ENCODE measurements at places on chromosomes 11 and 22.

DNA sequence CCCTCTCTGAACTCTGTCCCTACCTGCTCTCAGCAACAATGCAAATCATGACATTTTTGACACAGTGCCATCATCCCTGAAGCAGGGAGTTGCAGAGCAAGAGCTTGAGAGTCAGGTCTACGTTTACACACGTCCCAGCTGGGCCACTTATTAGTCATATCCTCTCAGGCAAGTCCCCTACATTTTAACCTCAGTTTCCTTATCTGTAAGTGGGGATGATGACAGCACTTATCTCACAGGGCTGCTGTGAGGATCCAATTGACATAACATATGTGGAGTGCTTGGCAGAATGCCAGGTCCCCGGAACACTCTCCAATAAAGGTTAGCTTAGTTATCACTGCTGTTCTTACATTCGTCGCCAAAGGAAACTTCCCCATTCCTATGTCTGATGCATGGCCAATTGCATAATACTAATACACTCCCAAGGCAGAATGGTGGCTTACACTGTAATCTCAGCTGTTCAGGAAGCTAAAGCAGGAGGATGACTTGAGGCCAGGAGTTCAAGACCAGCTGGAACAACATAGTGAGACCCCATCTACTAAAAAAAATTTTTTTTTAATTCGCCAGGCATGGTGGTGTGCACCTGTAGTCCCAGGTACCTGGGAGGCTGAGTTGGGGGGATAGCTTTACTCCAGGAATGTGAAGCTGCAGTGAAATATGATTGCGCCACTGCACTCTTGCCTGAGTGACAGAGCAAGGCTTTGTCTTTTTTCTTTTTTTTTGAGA is 16.6 kb downstream of the ASCC2 start:
- peak; percentile 18 for DNase-seq

- no peak for DNase-seq
These were observed 2.2 kb upstream of the RPS6KA4 start for GRCh38 chr11:64356498-64357411.

GRCh38 chr22:19755722-19756287 is 4.8 kb upstream of the TBX1 start:
- DNase-seq: no peak

DNA sequence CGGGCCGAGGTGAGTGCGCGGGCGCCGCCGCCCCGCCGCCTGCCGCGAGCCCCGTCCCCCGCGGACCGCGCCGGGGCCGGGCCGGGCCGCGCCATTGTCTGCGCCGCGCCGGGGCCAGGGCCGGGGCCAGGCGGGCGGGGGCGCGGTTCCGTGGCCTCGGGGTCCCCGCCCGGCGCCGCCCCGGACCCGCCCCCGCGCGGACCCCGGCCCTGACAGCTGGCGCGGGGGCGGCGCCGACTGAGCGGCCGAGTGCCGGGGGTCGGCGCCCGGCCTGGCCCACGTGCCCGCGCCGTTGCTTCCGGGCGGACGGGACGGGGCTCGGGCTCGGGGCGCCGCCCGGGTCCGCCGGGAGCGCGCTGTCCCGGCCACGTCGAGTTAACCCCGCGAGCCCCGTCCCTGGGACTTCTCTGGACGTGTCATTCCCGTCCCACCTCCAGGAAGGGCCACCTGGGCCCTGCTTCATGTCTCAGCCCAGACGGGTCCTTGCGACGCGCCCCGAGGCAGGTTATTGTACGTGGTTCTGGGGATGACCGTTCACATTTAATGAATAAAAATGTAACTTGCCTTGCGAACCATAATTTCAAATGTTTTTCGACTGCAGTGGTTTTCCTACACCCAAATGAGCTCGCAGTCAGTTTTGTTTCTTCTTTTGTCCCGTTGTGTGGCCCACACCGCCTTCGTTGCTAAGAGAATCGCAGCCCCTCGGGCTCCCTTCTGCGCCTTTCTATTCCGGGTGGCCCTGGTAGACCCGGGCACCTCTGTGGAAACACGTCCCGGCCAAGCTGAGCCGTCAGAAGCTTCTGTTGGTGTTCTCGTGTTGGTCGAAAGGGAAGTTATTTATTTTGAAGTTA is 562 bp downstream of the ZBED4 start:
- DNase-seq: no peak

GRCh38 chr11:22244986-22245592 is 52.2 kb downstream of the ANO5 start:
- DNase-seq: no peak

GRCh38 chr22:17707526-17707925 is 66.7 kb downstream of the BID start:
- DNase-seq: no peak

All from stimulated activated naive B cell treated with anti-CD40 and anti-IgM and Interleukin-4, amounts not matched to agents 10 μg/mL and 1 μg/mL and 100 μg/mL, for 72 hours (primary cell).